ENCODE measurements at places on chromosomes 4 and X. TPM values are rescaled to one million over a fixed set of nuclear protein-coding genes. Genes with fewer than 3 reads are reported as not detected.

DNA sequence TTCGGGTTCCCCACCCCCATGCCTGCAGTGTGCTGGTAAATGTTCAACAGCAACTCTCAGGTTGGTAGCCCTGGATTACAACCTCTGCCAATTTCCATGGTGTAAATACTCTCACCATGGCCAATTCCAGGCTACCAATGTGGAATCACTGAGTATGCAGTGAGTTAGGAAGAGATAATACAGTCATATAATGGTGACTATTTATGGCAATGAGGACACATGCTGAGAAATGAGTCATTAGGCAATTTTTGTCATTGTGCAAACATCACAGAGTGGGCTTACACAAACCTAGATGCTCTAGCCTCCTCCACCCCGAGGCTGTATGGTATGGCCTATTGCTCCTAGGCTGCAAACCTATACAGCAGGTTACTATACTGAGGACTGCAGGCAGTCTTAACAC lies 4.6 kb upstream of the CLDN24 start:
- DNase-seq: no peak

Gene HERC6
- 14.8 TPM for polyA plus RNA-seq

DNA sequence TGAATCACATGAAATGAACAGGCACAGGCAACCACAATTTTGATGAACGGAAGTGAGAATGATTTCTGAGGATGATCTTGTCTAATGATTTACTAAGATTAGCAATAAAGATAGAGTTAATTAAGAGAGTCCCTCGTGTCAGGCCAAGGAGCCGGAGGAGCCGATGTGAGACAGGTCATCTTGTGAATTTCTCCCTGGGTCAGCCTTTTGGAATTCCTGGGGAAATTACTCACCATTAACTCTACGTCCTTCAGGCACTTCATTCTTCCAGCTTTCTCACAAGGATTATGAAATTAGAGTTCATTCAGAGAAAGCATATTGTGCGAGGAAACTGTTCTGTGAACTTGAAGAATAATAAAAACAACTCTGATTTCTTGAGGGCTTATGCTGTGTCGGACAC lies 86.7 kb downstream of the PSAPL1 start:
- DNase-seq: no peak

Gene GBA3
- polyA plus RNA-seq: not detected

DNA sequence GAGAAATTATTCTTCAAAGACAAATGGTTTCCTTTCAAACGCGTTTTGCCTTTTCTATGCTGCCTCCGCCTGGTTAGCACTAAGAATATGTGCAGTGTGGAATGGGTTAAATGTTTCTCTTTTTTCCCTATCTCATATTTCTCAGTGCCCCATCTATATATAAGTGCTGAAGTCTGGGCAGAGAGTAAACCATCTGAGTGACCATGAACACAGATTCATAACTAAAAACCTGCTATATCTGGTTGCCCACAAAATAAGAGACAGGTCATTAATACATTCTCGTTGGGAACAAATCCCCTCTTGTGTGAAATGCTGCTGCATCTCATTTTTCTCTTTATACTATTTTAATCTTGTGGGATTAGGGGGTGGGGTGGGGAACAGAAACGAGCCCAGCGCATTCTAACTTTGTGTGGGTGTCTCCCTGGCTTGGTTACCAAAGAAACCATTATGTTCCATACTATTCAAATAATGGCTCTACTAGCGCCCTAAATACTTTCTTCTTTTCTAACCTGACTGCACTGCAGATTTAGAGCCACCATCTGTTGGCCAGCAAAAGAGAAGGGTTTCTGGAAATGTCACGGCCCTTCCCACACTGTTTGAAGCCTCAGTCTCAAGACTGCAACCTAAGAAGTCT lies 42.2 kb upstream of the PTCHD1 start:
- no peak for DNase-seq

- no peak for DNase-seq
These were observed 58.6 kb downstream of the ELOVL6 start for GRCh38 chr4:110139815-110140214.

Gene C4orf46
- polyA plus RNA-seq: 4.4 TPM

DNA sequence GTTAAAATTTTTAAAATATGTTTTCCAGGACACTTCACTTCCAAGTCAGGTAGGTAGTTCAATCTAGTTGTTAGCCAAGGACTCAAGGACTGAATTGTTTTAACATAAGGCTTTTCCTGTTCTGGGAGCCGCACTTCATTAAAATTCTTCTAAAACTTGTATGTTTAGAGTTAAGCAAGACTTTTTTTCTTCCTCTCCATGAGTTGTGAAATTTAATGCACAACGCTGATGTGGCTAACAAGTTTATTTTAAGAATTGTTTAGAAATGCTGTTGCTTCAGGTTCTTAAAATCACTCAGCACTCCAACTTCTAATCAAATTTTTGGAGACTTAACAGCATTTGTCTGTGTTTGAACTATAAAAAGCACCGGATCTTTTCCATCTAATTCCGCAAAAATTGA lies 49.7 kb downstream of the XIAP start:
- no peak for DNase-seq

- peak; percentile 78 for DNase-seq
These were observed 10.3 kb downstream of the ATP5ME start for GRCh38 chr4:663438-664428.

GRCh38 chr4:76782837-76783236 lies 115.1 kb downstream of the SOWAHB start:
- no peak for DNase-seq

DNA sequence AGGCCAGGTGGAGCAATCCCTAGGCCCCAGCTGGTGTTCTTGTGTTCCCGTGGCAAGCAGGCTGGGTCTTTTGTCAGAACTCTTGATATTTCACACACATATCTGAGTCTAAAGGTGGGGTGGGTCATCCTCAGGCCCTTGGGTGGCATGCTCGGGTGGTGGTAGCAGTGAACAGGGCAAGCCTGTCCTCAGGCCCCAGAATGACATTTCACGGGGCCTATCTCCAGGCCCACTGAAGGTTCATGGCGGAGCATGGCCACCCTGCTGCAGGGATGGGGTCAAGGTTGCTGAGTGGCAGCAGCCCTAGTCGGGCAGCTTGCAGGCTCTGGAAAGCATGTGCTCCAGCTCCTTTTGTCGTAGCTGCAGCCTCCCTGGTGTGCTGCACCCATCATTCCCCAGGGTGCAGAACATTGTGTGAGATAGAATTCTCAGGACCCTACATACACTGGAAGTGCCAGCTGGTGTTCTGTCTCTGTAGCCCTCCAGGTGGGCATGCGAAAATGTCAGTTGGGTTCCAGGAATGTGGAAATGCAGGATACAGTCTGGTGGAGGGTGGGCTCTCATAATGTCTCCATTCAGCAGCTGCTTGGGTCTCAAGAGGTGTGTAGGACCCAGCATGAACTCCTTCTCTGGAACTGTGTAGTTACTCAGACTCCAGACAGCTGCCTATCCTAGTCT lies 1571.8 kb downstream of the STIM2 start:
- DNase-seq: no peak

DNA sequence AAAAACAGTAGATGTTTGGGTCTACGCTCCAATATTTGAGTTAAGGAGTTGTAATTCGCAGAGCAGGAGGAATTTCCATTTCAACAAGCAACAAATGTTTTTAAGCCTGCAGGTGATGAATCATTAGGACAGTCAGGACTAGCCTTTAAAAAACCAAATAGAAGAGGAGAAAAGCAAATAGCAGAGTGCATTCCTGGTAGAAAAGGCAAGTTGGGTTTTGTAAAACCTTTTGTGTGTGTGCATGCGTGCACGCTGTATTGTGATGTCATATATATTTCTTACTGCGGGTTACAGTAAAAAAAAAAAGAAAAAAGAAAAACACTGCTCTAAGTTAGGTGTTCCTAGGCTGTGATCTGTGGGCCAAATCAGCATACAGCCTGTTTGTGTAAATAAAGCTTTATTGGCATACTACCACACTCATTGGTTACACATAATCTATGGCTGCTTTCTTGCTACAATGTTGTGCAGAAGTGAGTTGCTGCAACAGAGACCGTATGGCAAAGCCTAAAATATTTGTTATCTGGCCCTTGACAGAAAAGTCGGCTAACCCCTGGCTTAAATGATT lies 135.6 kb downstream of the MID1 start:
- no peak for DNase-seq

DNA sequence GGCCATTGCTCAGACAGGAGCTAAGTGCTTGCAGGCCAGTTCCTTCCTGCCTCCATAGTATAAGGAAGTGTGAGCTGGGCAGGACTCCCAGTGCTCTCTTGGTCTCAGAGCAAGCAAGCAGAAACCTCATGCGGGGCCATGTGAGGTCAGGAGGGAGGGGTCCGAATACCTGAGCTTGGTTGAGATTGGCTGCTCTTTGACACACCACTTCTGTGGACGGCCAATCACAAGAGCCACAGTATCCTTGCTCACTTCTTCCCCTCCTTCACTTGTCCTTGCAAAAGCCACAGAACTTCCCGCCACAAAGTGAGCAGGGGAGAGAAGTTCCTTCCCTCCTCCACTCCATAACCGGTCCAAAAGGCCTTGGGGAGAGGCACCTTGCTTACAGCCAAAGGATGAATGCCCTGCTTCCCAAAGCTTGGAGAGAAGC lies 56.7 kb downstream of the PRPS1 start:
- DNase-seq: no peak

Gene MAP7D3
- 0.12 TPM for polyA plus RNA-seq

DNA sequence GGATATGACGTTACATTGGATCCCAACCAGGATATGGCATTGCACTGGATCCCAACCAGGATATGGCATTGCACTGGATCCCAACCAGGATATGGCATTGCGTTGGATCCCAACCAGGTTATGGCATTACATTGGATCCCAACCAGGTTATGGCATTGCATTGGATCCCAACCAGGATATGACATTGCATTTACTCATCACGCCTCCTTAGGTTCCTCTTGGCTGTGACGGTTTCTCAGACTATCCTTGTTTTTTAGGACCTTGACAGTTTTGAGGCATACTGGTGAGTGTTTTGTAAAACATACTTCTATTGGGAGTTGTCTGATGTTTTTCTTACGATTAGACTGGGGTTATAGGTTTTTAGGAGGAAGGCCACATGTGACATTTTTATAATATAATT lies 5.4 kb upstream of the ACSL1 start:
- DNase-seq: no peak

GRCh38 chrX:13520936-13521335 lies 48.5 kb upstream of the EGFL6 start:
- DNase-seq: no peak

GRCh38 chrX:10086676-10087075 lies 70.1 kb upstream of the CLCN4 start:
- DNase-seq: no peak

Gene RRH
- 0.16 TPM for polyA plus RNA-seq
